ENCODE measurements at places on chromosomes 1 and 21. TPM values are rescaled to one million over a fixed set of nuclear protein-coding genes. Genes with fewer than 3 reads are reported as not detected.

Gene MASP2
- total RNA-seq = 0.06 TPM

Gene PRR9
- total RNA-seq = not detected

Gene SLAMF7
- total RNA-seq = not detected

Gene MAP3K7CL
- 50.9 TPM for total RNA-seq

Gene KRTAP13-2
- total RNA-seq = not detected

Gene AK2
- total RNA-seq = 87.7 TPM

Gene AADACL4
- total RNA-seq = not detected

Gene GRHL3
- total RNA-seq = not detected

Gene CITED4
- 6.1 TPM for total RNA-seq

Gene KRTAP19-1
- total RNA-seq = not detected

Gene SAMD11
- 0.62 TPM for total RNA-seq

Gene WDTC1
- 23.6 TPM for total RNA-seq

Gene SRGAP2B
- total RNA-seq = 41.5 TPM

Gene ADGRL2
- 95.4 TPM for total RNA-seq

Gene MX2
- total RNA-seq = 0.92 TPM

Gene PLEKHO1
- 39.2 TPM for total RNA-seq

Gene TMPRSS2
- total RNA-seq = not detected

Gene MMEL1
- 0.75 TPM for total RNA-seq

Gene SVBP
- total RNA-seq = 14.0 TPM

Gene RASAL2
- 17.9 TPM for total RNA-seq

Gene LPAR3
- 0.13 TPM for total RNA-seq

Gene S100A5
- 0.26 TPM for total RNA-seq

Gene FTCD
- total RNA-seq = not detected

Gene PROK1
- total RNA-seq = not detected

Gene HOOK1
- 0.06 TPM for total RNA-seq

Gene S100A16
- 256 TPM for total RNA-seq

Gene PLCH2
- total RNA-seq = 3.2 TPM

Gene AGMAT
- total RNA-seq = 1.1 TPM

Gene CR1L
- total RNA-seq = not detected

Gene ARHGEF10L
- total RNA-seq = 38.4 TPM

Gene SHE
- total RNA-seq = 0.93 TPM

Gene GJB5
- not detected for total RNA-seq

Gene NEGR1
- 17.7 TPM for total RNA-seq

Gene LCE6A
- total RNA-seq = not detected

Gene JMJD4
- 35.3 TPM for total RNA-seq

Gene GJA8
- not detected for total RNA-seq

Gene PIAS3
- 14.1 TPM for total RNA-seq

Gene S100A7
- total RNA-seq = not detected

Gene PEX10
- total RNA-seq = 28.4 TPM

Gene COL24A1
- total RNA-seq = 0.87 TPM

Gene TNFRSF8
- total RNA-seq = not detected

Gene NTMT2
- total RNA-seq = not detected

Gene HSD3B2
- total RNA-seq = not detected

Gene GNG4
- total RNA-seq = not detected

Gene SLC25A34
- total RNA-seq = 0.26 TPM

Gene LEMD1
- not detected for total RNA-seq

Gene AMY1C
- total RNA-seq = not detected

Gene RUNX1
- 12.1 TPM for total RNA-seq

Gene RBM8A
- total RNA-seq = 116 TPM

Gene KCNJ6
- total RNA-seq = not detected

Gene PCSK9
- 0.25 TPM for total RNA-seq

Gene ERVH48-1
- not detected for total RNA-seq

Gene OR2T29
- not detected for total RNA-seq

Gene PAQR6
- 0.26 TPM for total RNA-seq

Gene DNAH14
- 0.31 TPM for total RNA-seq

All from aortic smooth muscle cell (primary cell).